Endothelial cell (in vitro differentiated cells): ENCODE measurements at places on chromosomes 11 and 22.

GRCh38 chr22:21823740-21824444 is 43.6 kb downstream of the MAPK1 start:
- no peaks in the 10 kb centered on the region for H3K27me3 ChIP-seq
- H3K4me3 ChIP-seq, result no peak overlapping the region
- DNase-seq, result no peak
- H3K36me3 ChIP-seq, result no peaks in the 10 kb centered on the region
- peaks cover 19% of the 10 kb centered on the region for H3K4me1 ChIP-seq

DNA sequence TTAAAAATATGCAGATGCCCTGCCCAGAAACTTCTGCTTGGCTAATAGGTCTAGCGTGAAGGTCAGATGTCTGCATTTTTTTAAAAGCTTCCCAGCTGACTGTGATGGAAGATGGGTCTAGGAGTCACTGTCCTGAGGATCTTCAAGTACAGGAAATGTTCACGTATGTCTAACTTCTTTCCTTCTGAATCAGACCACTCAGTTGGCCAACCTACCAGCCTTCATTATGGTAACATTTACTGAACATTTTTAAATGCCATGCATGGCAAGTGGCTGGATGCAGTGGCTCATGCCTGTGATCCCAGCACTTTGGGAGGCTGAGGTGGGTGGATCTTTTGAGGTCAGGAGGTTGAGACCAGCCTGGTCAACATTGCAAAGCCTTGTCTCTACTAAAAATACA is 1.1 kb upstream of the PRG2 start:
- no peak overlapping the region for H3K4me3 ChIP-seq
- H3K36me3 ChIP-seq, result no peaks in the 10 kb centered on the region
- H3K4me1 ChIP-seq, result no peaks in the 10 kb centered on the region
- DNase-seq, result no peak
- no peak overlapping the region for H3K27ac ChIP-seq

DNA sequence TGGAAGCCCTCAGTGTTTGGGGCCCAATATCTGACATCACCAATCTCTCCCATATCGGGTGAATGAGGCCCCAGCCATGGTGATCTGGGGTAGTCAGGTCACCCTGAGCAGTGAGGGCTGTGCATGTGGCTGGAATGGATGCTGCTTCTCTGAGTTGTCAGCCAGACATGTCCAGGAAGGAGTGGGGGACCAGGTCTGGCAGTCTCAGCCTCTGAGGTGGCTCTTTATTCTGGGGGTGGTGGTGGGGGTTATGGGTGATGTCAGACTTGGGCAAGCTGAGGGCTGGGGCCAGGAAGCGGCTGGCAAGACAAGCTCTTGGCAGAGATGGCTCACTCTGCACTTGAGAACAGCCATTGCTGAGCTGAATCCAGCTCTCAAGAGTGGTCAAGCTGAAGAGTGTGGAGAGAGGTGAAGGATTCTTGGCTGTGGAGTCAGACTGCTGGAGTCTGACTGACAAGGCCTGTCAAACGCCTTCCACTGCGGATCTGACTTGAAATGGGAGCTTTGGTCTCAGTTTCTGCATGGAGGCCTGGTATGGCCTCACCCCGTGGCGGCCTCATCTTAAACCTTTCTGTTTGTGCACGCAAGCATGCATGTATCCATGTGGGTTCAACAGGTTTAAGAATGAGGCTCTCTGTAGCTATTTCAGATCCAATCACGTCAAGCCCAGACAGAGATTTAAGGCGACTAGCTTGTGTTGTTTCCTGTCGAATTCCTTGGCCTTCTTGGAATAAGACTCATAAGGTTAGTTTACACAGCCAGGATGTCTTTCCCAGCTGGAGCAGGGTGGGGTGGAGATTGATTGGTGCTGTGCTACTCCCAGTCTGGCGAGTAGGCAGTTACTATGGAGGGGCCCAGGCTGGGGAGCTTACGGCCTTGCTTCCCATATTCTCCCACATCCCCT is 83.9 kb upstream of the TIMP3 start:
- H3K4me1 ChIP-seq, result no peaks in the 10 kb centered on the region
- no peak overlapping the region for H3K27ac ChIP-seq
- H3K36me3 ChIP-seq, result no peaks in the 10 kb centered on the region

DNA sequence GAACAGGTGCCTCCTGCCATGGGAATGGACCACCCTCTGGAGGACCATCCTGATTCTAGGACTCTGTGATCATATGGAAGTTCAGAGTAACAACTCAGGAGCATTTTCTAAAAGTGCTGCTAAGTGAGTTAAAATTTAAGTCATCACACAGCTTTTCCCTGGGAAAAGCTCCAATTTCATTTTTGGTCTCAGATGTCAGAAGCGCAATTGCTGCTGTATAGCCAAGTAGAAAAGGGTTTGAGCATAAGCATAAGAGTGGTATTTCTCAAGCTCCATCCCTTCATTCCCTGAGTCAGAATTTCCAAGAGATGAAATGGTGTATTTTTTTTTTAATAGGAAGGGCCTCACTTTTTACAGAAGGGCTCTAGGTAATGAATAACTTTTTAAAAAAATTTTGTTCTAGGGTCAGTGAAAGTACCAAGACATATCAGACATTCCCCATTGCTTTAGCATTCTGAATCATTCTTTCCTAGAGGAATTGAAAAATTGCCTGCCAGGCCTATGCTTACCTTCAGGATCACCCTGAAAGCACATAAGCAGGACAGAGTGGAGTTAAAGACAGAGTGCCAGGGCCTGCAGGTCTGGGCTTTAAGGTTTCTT is 564.5 kb upstream of the ISX start:
- no peak for DNase-seq
- no peak overlapping the region for H3K27ac ChIP-seq
- no peaks in the 10 kb centered on the region for H3K4me1 ChIP-seq
- no peaks in the 10 kb centered on the region for H3K36me3 ChIP-seq

GRCh38 chr11:67410984-67411784 is 4.3 kb upstream of the CARNS1 start:
- no peak for DNase-seq
- no peak overlapping the region for H3K27ac ChIP-seq
- H3K27me3 ChIP-seq, result peaks cover 8% of the 10 kb centered on the region
- H3K4me3 ChIP-seq, result no peak overlapping the region

DNA sequence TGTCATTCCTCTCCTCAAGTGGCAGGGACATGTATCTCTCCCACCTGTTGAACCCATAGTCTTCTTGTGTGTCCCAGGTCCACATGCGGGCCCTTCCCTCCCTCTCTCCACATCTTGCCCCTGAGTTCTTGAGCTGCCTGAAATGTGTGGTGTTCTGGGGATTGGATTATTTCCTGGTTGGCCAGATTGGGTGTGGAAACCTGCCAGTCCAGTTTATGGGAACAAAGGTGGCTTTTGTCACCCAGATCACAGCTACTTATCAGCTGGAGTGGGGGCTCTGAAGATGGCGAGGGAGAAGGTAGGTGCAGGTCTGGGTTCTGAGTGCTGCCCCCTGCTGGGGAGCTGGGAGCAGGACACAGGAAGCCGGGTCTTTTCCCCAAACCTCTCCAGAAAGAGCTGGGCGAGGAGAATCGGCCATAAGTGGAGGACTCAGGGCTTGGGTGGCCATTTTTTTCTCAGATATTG is 14.2 kb downstream of the DTX4 start:
- DNase-seq, result peak; percentile 53
- H3K4me1 ChIP-seq, result peaks cover 13% of the 10 kb centered on the region
- peaks cover 2% of the 10 kb centered on the region for H3K27me3 ChIP-seq
- peaks cover 56% of the 10 kb centered on the region for H3K36me3 ChIP-seq

- peaks cover 3% of the 10 kb centered on the region for H3K36me3 ChIP-seq
- H3K27ac ChIP-seq, result no peak overlapping the region
- DNase-seq, result no peak
- H3K4me3 ChIP-seq, result no peak overlapping the region
Observed at GRCh38 chr11:74714904-74715303, 16.3 kb downstream of the CHRDL2 start.

- H3K36me3 ChIP-seq, result peaks cover 9% of the 10 kb centered on the region
- H3K4me3 ChIP-seq, result peak overlapping the region; percentile 42
- no peaks in the 10 kb centered on the region for H3K4me1 ChIP-seq
- peaks cover 8% of the 10 kb centered on the region for H3K27me3 ChIP-seq
- no peak for DNase-seq
- H3K27ac ChIP-seq, result peak overlapping the region; percentile 68
Observed at GRCh38 chr22:17855572-17856290, 81.5 kb upstream of the BID start.

DNA sequence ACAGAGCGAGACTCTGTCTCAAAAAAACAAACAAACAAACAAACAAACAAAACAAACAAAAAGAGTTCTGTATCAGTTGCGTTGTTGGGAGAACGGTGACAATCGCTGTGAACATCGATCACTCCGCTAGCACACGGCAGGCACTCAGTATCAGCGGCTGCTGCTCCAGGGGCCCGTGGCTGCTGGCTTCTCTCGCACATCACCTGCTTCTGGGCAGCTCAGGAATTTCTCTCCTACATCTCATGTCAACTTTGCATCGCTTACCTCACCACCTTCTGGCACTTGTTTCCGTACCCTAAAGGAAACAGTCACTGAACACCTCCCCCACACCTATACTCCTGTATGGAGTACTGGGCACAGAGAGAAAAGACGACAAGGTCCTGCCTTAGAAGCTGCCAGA is 70.3 kb upstream of the WNT7B start:
- H3K4me3 ChIP-seq, result no peak overlapping the region
- H3K27ac ChIP-seq, result no peak overlapping the region
- no peak for DNase-seq
- peaks cover 3% of the 10 kb centered on the region for H3K27me3 ChIP-seq

DNA sequence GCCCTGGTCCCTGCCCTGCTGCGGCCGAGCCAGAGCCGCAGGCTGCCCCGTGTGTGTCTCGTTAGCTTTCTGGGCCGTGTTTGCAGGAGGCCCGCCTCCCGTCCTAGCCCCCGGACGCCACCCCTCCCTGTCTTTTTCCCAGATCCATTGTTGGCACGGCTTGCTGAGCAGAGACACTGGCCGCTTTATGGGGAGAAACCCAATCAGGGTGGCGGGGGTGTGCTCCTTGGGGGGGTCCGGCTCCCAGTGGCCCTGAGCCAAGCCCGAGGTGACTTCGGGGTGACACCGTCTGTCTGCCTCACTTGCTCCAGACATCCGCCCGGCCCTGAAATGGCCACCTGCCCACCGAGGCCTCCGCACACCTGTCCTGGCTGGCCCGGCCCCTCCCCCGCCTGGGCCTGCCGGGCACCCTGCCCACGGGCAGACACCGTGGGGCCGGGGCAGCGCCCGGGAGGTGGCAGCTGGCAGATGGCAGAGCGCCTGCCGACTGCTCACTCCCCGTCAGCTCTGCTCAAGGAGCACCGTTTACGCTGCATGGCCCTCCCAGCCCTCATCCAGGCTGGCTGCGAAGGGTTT is 43.1 kb upstream of the PPARA start:
- DNase-seq, result no peak
- H3K27ac ChIP-seq, result no peak overlapping the region
- H3K4me1 ChIP-seq, result no peaks in the 10 kb centered on the region
- H3K4me3 ChIP-seq, result no peak overlapping the region

DNA sequence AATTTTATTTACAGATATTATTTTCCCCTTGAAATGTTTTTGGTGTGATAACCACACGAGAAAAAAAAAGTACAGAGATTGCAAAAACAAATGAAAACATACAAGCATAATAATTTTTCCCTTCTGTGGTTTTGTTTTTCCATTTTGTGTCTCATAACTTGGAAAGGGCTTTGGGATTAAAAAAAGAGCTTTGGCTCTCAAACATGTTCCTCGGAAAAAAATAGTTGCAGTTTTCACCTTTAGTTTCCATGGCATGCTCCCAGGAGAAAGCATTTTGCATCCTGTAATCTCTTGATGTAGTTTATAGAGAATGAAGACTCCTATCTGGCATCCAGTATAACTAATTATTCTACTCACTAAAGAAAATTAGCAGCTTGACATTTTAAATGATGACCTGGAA is 362.1 kb upstream of the PDGFD start:
- no peaks in the 10 kb centered on the region for H3K4me1 ChIP-seq
- H3K27me3 ChIP-seq, result no peaks in the 10 kb centered on the region
- no peak for DNase-seq
- no peak overlapping the region for H3K27ac ChIP-seq
- H3K36me3 ChIP-seq, result no peaks in the 10 kb centered on the region

GRCh38 chr11:269146-269890 is 8.9 kb upstream of the NLRP6 start:
- H3K27me3 ChIP-seq, result peaks cover 2% of the 10 kb centered on the region
- H3K4me1 ChIP-seq, result no peaks in the 10 kb centered on the region
- no peak for DNase-seq
- H3K27ac ChIP-seq, result no peak overlapping the region
- peaks cover 7% of the 10 kb centered on the region for H3K36me3 ChIP-seq

- H3K36me3 ChIP-seq, result no peaks in the 10 kb centered on the region
- H3K4me3 ChIP-seq, result no peak overlapping the region
- H3K27ac ChIP-seq, result no peak overlapping the region
- H3K27me3 ChIP-seq, result peaks cover 4% of the 10 kb centered on the region
- no peak for DNase-seq
- peaks cover 11% of the 10 kb centered on the region for H3K4me1 ChIP-seq
Observed at GRCh38 chr22:29043906-29044575, 17.6 kb downstream of the C22orf31 start.

- no peak overlapping the region for H3K27ac ChIP-seq
- DNase-seq, result no peak
- H3K36me3 ChIP-seq, result no peaks in the 10 kb centered on the region
- H3K27me3 ChIP-seq, result peaks cover 6% of the 10 kb centered on the region
Observed at GRCh38 chr11:48079596-48079995, 99.2 kb downstream of the PTPRJ start.

GRCh38 chr11:41499429-41499828 is 40.0 kb upstream of the LRRC4C start:
- H3K4me1 ChIP-seq, result peaks cover 16% of the 10 kb centered on the region
- DNase-seq, result no peak
- no peaks in the 10 kb centered on the region for H3K36me3 ChIP-seq
- no peak overlapping the region for H3K4me3 ChIP-seq
- H3K27ac ChIP-seq, result no peak overlapping the region

DNA sequence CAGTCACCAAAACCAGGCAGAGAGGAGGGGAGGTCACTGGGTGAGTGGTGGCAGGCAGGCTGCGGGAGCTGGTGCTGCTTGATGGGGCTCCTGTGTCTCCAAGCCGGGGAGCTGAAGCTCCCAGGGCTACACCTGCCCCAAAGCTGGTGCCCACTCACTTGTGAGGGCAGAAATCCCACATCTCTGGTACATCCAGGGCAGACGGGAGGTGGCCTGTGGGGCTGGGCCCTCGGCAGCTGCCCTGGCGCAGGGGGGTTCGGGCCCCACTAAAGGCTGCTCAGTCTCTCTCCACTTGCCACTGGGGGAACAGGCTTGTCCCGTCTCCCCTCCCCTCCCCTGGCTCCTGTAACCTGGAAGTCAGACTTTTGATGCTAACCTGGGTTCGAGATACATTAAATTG is 55.6 kb upstream of the PPARA start:
- H3K36me3 ChIP-seq, result no peaks in the 10 kb centered on the region
- H3K27me3 ChIP-seq, result peaks cover 6% of the 10 kb centered on the region
- H3K4me3 ChIP-seq, result no peak overlapping the region

- no peak overlapping the region for H3K4me3 ChIP-seq
- H3K27me3 ChIP-seq, result peaks cover 15% of the 10 kb centered on the region
- H3K4me1 ChIP-seq, result peaks cover 4% of the 10 kb centered on the region
- H3K27ac ChIP-seq, result no peak overlapping the region
- DNase-seq, result no peak
Observed at GRCh38 chr11:2908130-2908529, 21.1 kb downstream of the PHLDA2 start.

GRCh38 chr11:76750746-76751145 is 32.4 kb upstream of the TSKU start:
- no peaks in the 10 kb centered on the region for H3K36me3 ChIP-seq
- peaks cover 3% of the 10 kb centered on the region for H3K4me1 ChIP-seq
- no peak for DNase-seq
- no peak overlapping the region for H3K4me3 ChIP-seq
- H3K27ac ChIP-seq, result no peak overlapping the region
- no peaks in the 10 kb centered on the region for H3K27me3 ChIP-seq

- H3K27me3 ChIP-seq, result peaks cover 7% of the 10 kb centered on the region
- no peak for DNase-seq
- no peak overlapping the region for H3K4me3 ChIP-seq
- no peak overlapping the region for H3K27ac ChIP-seq
- no peaks in the 10 kb centered on the region for H3K4me1 ChIP-seq
Observed at GRCh38 chr11:10371926-10372641, 67.2 kb downstream of the ADM start.
